A549 treated with ZK216348 at 1 μM for 4 hours (cell line): ENCODE measurements at places on chromosomes 11 and 22. TPM values are rescaled to one million over a fixed set of nuclear protein-coding genes. Genes with fewer than 3 reads are reported as not detected.

The KCNJ11 gene
- 0.90 to 2.0 TPM (median 1.4 TPM) in 5 replicates for total RNA-seq

The MRGPRE gene
- total RNA-seq, result 0.09 to 0.17 TPM (median 0.14 TPM) in 3 of 5 replicates, not detected in the others

The GLYATL2 gene
- not detected in 5 replicates for total RNA-seq

The ANKRD42 gene
- total RNA-seq, result 6.1 to 11.1 TPM (median 9.2 TPM) in 5 replicates

The ATM gene
- total RNA-seq, result 7.2 to 14.6 TPM (median 8.4 TPM) in 5 replicates

The PES1 gene
- 108 to 136 TPM (median 112 TPM) in 5 replicates for total RNA-seq

The PATE4 gene
- not detected in 5 replicates for total RNA-seq

The AQP11 gene
- total RNA-seq, result 0.98 to 2.6 TPM (median 2.1 TPM) in 5 replicates

The DDTL gene
- total RNA-seq, result 1.5 to 2.4 TPM (median 1.7 TPM) in 5 replicates

The DEUP1 gene
- not detected in 5 replicates for total RNA-seq

The ARHGEF17 gene
- total RNA-seq, result 5.9 to 15.8 TPM (median 13.9 TPM) in 5 replicates

The ABCC8 gene
- total RNA-seq, result 1.4 to 3.4 TPM (median 2.8 TPM) in 5 replicates

The SEPTIN5 gene
- 6.9 to 10.4 TPM (median 8.8 TPM) in 5 replicates for total RNA-seq

The OR5J2 gene
- total RNA-seq, result not detected in 5 replicates

The OR52H1 gene
- total RNA-seq, result not detected in 5 replicates

The RAB6A gene
- total RNA-seq, result 42.5 to 72.8 TPM (median 69.9 TPM) in 5 replicates

The LMO1 gene
- 1.8 to 4.1 TPM (median 2.7 TPM) in 5 replicates for total RNA-seq

The C2CD3 gene
- total RNA-seq, result 14.1 to 20.4 TPM (median 19.7 TPM) in 5 replicates

The GLYAT gene
- not detected in 5 replicates for total RNA-seq

The DRD2 gene
- total RNA-seq, result 0.06 TPM in 1 of 5 replicates, not detected in the others

The MTA2 gene
- total RNA-seq, result 77.4 to 91.6 TPM (median 86.2 TPM) in 5 replicates

The PTPRCAP gene
- 0.22 to 0.62 TPM in 2 of 5 replicates, not detected in the others for total RNA-seq

The KCNJ5 gene
- 0.09 to 0.12 TPM in 2 of 5 replicates, not detected in the others for total RNA-seq

The OR52A1 gene
- not detected in 5 replicates for total RNA-seq

The MMP3 gene
- total RNA-seq, result not detected in 5 replicates

The ARRB1 gene
- total RNA-seq, result 4.4 to 9.6 TPM (median 7.3 TPM) in 5 replicates

The ARFIP2 gene
- 46.0 to 58.4 TPM (median 56.1 TPM) in 5 replicates for total RNA-seq

The TEX12 gene
- not detected in 5 replicates for total RNA-seq

The MS4A6E gene
- not detected in 5 replicates for total RNA-seq

The RIMBP3C gene
- 0.13 to 0.64 TPM (median 0.22 TPM) in 5 replicates for total RNA-seq

The LIPT2 gene
- total RNA-seq, result 1.2 to 3.2 TPM (median 3.0 TPM) in 5 replicates

The C11orf42 gene
- not detected in 5 replicates for total RNA-seq

The NOX4 gene
- total RNA-seq, result not detected in 5 replicates

The MISFA gene
- 2.2 to 4.8 TPM (median 2.4 TPM) in 5 replicates for total RNA-seq

The CCDC89 gene
- not detected in 5 replicates for total RNA-seq

The SHISAL1 gene
- total RNA-seq, result 4.0 to 5.6 TPM (median 4.9 TPM) in 5 replicates

The MN1 gene
- total RNA-seq, result 2.0 to 4.1 TPM (median 3.0 TPM) in 5 replicates

The BATF2 gene
- total RNA-seq, result 0.54 to 0.98 TPM (median 0.74 TPM) in 5 replicates

The CARS1 gene
- 55.6 to 66.9 TPM (median 61.3 TPM) in 5 replicates for total RNA-seq

The HTR3A gene
- not detected in 5 replicates for total RNA-seq

The SLC22A25 gene
- not detected in 5 replicates for total RNA-seq

The BTBD18 gene
- total RNA-seq, result not detected in 5 replicates

The LIF gene
- total RNA-seq, result 18.2 to 40.8 TPM (median 35.2 TPM) in 5 replicates

The SMTNL1 gene
- total RNA-seq, result not detected in 5 replicates

The BIK gene
- total RNA-seq, result 0.81 to 2.1 TPM (median 1.2 TPM) in 5 replicates

The DEPDC7 gene
- total RNA-seq, result 4.6 to 9.1 TPM (median 7.3 TPM) in 5 replicates

The ACP2 gene
- 20.6 to 24.7 TPM (median 21.7 TPM) in 5 replicates for total RNA-seq

The SLC1A2 gene
- total RNA-seq, result 0.05 to 0.32 TPM (median 0.09 TPM) in 4 of 5 replicates, not detected in the other

The DTX4 gene
- total RNA-seq, result 3.9 to 5.3 TPM (median 4.6 TPM) in 5 replicates

The C11orf98 gene
- total RNA-seq, result 124 to 164 TPM (median 134 TPM) in 5 replicates

The CD3D gene
- not detected in 5 replicates for total RNA-seq

The CSRP3 gene
- total RNA-seq, result not detected in 5 replicates

The MMP12 gene
- 0.12 to 0.13 TPM in 2 of 5 replicates, not detected in the others for total RNA-seq

The MLC1 gene
- 0.04 to 0.08 TPM in 2 of 5 replicates, not detected in the others for total RNA-seq

The LUZP2 gene
- not detected in 5 replicates for total RNA-seq

The IGF2 gene
- total RNA-seq, result 1.9 to 3.3 TPM (median 3.1 TPM) in 5 replicates

The CADM1 gene
- 21.0 to 29.0 TPM (median 24.9 TPM) in 5 replicates for total RNA-seq
